ENCODE measurements at places on chromosomes 16 and 17.

DNA sequence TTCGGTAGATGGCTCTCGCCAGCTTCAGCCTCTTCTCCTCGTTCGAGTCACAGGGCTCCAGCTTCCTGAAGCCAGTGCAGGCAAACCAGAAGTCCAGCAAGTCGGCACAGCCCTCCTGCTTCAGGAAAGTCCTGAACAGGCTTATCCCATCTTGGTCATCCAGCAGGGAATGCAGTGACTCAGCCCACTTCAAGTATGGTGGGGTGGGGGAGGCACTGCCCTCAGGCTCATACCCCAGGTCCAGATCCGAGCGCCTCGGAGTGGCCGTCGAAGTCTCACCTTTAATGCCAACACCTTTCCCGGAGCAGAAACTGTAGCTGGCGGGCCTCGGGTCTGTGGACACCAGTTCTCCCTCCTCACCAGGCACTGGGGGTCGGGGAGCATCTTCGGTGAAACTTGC, 5.9 kb downstream of the AXIN1 start:
- DNase-seq = no peak

- DNase-seq = no peak
These were observed 23.3 kb upstream of the TAC4 start for GRCh38 chr17:49871211-49871610.

GRCh38 chr16:53849994-53850393, 146.0 kb downstream of the FTO start:
- DNase-seq = no peak

GRCh38 chr17:4537451-4538235, 17.5 kb downstream of the MYBBP1A start:
- no peak for DNase-seq

GRCh38 chr17:19943599-19943998, 34.0 kb downstream of the AKAP10 start:
- DNase-seq = no peak

- no peak for DNase-seq
These were observed 47.4 kb upstream of the KSR1 start for GRCh38 chr17:27408891-27409290.

DNA sequence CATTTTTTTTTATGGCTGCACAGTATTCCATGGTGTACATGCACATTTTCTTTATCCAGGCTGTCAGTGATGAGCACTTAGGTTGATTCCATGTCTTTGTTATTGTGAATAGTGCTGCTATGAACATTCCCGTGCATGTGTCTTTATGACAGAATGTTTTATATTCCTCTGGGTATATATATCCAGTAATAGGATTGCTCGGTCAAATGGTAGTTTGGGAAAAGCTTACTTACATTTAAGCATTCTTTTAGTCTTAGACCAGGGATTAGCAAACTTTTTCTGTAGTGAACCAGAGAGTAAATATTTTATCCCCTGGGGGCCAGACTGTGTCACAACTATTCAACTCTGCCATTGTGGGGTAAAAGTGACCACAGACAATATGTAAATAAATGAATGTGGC, 40.2 kb downstream of the MED13 start:
- DNase-seq = no peak

DNA sequence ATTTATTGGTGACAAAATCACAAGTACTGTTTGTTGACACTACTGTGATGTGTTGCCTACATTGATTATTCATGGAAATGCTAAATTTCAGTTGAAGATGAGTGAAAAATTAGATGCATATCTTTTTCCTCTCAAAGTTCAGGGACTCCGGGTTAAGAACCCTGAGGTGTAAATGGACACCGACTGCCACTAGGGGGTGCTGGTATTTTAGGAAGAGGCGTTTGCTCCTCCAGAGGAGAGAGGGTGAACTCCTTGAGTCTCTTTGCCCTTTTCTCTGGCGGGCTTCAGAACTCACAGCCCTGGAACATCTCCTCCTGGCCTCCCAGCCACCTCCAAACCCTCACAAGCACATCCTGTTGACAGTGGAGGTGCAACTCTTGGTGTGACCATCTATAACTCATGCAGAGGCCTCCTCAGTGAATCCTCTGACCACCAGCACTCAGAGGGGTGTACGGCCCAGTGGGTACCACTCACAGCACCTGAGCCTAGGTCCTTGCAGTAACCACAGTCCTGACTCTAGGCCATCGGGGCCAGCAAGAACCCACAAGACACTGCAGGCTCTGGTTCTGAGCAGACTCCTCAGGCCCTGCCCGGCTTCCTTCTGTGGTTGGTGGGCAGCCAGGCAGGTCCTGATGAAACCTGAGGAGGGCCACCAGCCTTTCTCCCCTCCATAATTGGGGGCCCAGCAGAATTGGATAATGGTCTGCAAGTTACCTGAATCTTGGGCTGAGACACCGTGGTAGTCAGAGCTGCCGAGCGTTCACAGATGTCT, 26.2 kb upstream of the PIK3R5 start:
- no peak for DNase-seq

- no peak for DNase-seq
These were observed 60.5 kb upstream of the PLCG2 start for GRCh38 chr16:81718637-81719036.

- DNase-seq = no peak
These were observed at the start of gene ZNF423 for GRCh38 chr16:49855822-49856671. Gene ZNF423 (minus strand): TSS chr16:49856112. CDS start chr16:49855774, 338 bp downstream.

- no peak for DNase-seq
These were observed 25.7 kb upstream of the TOX3 start for GRCh38 chr16:52572656-52573055.

DNA sequence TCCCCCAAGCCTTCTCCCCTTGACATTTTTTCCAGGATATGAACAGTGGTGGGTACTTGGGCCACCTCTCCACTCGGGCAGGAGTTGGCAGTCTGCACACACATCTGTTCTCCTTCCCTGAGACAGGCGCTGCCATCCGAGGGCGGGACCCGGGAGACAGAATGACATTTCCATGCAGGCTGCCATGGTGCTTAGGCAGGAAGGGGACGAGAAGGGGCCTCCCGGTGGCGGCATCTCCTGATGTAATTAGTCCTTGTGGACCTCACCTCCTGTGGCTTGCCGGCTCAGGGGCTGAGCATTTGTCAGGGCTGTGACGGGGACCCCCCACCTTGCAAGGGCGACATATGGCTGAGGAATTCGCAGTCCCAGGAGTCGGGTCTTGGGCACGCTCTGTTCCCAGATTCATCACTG, 197.2 kb downstream of the FOXL1 start:
- DNase-seq = no peak

- DNase-seq = no peak
These were observed 520.4 kb downstream of the WWOX start for GRCh38 chr16:78619811-78620210.

DNA sequence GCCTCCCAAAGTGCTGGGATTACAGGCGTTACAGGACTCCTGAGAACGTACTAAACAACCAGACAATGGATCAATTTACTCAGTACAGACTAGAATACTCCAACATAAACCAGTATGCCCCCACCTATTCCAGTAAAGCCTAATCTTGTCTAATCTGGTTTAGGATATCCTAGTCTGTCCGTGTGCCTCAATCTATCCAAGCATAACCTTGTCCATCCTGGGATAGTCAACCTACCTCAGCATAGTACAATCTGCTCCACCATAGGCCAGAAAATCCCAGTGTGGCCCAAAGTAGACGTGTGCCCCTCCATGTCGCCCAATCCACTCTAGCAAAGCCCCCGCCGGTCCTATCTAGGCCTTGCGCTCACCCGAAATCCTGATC, 625 bp downstream of the DVL2 start:
- no peak for DNase-seq

GRCh38 chr17:49316889-49317675, 45.0 kb downstream of the ZNF652 start:
- no peak for DNase-seq

DNA sequence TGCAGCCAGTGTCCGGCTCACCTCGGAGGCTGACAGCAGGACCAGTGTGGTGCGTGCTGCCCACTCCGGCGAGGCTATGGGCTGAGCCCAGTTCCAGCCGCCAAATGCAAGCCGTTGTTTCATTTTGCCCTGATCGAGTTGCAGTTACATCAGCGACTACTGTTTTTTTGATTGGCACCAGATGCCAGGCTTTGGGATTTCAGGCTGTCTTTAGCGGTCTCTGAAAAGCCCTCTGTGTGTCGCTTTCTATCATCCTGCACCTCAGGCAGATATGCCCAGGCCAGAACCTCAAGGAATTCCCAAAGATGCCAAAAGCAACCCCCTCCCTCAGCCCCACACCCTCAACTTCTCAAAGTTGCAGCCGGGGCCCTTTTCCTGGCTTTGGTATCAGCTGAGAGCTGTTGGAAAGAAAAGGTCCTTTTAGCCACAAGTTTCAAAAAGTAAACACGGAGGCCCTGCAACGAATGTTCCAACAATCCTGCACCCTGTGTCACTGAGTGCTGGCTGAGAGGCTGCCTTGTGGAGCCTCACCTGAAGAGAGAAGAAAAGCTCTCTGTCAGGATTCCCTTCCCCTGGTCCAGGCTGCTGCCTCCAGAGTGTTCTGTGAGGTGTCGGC, 58.9 kb downstream of the WWP2 start:
- no peak for DNase-seq

GRCh38 chr16:6494716-6495115, 837.9 kb upstream of the RBFOX1 start:
- no peak for DNase-seq

- DNase-seq = no peak
These were observed 21.1 kb upstream of the KCNG4 start for GRCh38 chr16:84260766-84261554.

- no peak for DNase-seq
These were observed at the start of gene NT5C3B for GRCh38 chr17:41835800-41836549. Gene NT5C3B (minus strand): TSS chr17:41836232. CDS start chr17:41836193, 39 bp downstream.

- no peak for DNase-seq
These were observed 54.1 kb downstream of the PIMREG start for GRCh38 chr17:6498356-6498755.

- DNase-seq = no peak
These were observed 55.4 kb upstream of the ENDOV start for GRCh38 chr17:80359422-80360110.

- no peak for DNase-seq
These were observed 32.8 kb upstream of the MNT start for GRCh38 chr17:2433696-2434095.

GRCh38 chr17:18314059-18314730, 599 bp downstream of the TOP3A start:
- no peak for DNase-seq

DNA sequence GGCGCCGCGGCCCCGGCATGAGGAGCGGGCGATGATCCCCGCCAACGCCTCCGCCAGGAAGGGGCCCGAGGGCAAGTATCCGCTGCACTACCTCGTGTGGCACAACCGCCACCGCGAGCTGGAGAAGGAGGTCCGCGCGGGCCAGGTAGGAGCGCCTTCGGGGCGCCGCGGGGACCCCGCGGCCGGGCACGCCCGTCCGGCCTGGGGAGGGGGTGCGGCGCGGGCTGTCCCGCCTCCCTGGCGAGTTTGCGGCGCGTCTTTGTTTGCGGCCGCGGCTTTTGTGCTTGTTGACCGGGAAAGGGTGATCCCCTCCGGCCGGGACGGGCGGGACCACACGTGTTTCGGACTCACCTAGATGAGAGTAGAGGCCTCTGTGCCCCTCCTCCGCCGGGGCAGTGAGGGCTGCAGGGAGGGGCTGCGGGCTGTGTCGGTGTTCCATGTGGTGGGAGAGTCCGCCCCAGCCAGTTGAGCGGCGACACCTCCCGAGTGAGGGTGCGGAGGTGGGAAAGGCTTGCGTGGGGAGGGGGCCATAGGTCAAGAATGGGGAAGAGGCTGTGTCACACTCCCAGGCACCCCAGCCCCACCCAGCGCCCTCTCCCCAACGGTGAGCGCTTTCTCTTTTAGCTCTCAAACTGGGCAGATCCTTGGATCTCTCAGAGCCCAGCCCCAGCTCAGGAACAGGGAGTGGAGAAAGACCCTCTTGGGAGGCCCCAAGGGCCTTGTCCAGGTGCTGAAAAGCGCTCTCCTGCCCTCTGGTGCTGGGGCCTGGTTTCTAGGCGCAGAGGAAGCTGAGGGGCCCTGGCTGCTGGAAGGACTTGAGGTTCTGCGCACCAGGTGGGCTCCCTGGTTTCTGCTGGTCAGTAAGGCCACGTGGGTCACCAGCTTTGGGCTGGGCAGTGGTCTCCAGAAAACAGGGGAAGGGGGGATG, 923 bp downstream of the ANKRD13B start:
- DNase-seq = no peak

GRCh38 chr17:73612031-73612472, 32.2 kb downstream of the SDK2 start:
- no peak for DNase-seq

GRCh38 chr16:88421301-88421700, 31.8 kb upstream of the ZFPM1 start:
- DNase-seq = no peak

DNA sequence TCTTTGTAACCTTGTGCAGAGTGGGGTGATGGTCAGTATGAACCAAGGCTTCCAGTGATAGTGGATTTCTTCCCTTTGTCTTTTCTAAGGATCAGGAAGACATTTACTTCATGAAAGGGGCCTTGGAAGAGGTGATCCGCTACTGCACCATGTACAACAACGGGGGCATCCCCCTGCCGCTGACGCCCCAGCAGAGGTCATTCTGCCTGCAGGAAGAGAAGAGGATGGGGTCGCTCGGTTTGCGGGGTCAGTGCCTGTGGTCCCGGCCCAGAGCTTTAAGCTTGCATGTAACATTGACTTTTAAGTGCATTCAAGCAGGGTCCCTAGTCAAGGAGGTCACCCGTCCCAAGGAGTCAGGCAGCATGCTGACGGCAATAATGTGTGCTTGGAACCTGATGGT, 56.0 kb downstream of the MEAK7 start:
- no peak for DNase-seq

DNA sequence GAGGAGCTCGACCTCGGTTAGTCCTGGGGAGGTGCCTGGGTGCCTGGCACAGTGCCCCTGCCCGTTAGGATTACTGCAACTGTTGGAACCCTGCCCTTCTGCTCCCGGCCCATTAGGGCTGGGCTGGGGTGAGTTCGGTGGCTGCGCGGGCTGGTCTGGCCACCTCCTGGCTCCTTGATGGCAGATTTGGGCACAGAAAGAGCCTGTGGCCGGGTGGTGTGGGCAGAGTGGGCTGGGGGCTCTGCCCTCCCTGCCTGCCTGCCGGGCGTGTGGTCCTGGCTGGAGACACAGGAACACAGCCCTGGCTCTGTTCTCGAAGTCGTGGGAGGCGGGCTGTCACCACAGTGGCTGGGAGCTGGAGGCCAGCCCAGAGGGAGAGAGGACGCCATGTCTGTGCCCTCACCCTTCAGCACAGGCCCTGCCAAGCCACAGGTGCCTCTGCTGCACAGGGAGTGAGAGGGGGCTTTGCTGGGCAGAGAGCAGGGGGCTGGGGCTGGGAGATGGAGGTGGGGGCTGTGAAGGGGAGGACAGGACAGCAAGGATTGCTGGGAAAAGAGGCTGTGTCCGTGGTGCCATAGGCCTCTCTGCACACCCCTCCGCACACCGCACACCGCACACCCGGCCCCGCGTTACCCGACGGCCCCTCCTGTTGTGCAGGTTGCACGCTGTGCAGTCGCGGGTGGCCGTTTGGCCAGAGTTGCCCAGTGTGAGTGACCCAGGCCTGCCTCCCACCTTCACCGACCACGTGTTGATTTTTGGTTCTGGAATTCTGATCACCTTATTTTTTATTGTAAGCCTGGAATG, 236.6 kb upstream of the GSE1 start:
- DNase-seq = no peak
